ENCODE measurements at places on chromosomes 6 and 20. TPM values are rescaled to one million over a fixed set of nuclear protein-coding genes. Genes with fewer than 3 reads are reported as not detected.

- peak; percentile 62 for DNase-seq
Measured at GRCh38 chr20:6767536-6768227, at the start of gene BMP2. Gene BMP2 (plus strand): TSS chr20:6767686. CDS start chr20:6770127, 2,441 bp downstream.

DNA sequence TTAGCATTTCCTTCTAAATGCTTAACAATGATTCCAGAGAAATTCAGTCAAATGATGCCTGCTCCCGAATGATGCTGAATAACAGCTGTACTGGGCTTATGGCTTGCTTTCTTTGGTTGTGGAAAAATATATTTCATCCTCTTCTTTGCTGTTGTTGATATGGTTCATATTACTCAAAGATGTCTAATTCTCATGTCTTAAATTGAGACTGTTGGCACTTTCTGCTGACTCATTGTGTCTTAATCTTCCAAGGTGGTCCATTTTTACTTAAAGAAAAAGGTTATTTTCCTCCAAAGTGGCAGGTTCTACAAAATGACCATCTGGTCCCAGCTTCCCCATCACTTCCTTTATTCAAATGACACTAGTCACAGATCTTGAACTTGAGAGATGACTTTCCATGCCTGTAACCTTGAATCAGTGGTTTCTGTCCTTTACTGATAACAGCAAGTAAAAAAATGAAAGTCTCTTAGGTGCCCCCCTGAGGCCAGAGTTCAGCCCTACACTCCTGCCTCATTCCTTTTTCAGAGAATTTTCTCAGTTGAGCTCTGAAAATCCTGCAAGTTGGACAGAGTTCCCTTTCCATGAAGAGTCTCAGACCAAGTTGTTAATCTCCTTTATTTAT lies 6.9 kb downstream of the SNAP25 start:
- no peak for DNase-seq

- DNase-seq, result no peak
Measured at GRCh38 chr20:258269-258858, 840 bp downstream of the DEFB132 start.

DNA sequence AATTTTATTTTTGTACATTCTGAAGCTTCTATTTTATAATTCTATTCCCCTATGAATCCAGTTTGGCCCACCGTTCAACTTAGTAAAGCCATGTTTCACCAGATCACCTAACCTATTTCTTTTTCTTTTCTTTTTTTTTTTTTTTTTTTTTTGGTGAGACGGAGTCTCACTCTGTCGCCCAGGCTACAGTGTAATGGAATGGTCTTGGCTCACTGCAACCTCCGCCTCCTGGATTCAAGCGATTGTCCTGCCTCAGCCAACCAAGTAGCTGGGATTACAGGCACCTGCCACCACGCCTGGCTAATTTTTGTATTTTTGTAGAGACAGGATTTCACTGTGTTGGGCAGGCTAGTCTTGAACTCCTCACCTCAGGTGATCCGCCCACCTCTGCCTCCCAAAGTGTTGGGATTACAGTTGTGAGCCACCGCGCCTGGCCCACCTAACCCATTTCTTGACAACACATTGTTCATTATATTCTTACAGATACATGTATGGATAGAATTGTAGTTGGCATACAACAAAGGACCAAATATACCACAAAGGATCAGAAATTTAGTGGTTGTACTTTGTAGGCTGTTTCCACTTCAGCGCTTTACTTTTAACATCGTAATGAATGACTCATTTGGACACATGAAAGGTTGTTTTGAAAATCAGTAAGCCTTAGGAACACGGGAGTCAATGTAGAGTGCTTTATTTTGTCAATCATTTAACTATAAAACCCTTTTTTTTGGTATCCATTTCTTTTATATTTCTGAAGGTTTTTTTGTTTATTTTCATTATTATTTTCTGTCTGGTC lies 63.2 kb downstream of the GJA1 start:
- no peak for DNase-seq

The OPRL1 gene
- total RNA-seq, result 0.82 TPM

DNA sequence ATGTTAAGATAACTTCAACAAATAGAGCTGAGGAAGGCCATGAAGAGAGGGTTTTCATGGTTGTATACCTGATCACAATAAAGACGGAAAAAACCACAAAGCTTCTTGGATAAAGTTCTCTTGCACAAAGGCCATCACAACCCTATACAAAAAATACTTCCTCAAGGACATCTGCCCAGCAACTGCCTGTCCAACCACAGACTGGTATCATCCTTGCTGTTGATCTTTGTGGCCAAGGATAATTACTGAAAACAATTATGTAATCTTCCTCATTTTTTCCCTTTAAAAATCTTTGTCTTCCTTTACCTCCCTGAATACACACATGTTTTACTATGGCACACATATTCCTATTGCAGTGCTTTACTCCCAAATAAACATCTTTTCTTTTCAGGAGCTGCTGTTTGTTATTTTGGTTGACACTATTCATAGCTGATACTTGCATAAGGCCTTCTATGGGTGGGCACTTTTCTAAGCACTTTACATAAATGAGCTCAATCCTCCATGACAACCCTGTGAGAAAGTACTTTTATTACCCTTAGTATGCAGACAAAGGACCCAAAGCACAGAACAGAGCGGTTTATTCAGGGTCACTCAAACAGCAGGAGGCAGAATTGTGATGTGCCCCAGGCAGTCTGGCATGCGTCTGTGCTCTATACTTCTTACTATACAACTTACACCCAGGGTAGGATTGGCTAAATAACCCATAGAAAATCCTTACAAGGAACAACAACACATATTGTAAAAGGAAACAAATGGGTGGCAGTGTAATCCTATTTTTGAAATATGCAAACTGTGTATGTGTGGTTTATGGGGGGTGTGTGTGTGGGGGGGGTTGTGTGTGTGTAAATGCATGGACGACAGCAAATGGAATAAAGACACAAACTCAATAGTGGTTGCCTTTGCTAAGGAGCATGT lies 35.1 kb downstream of the SNRNP48 start:
- no peak for DNase-seq

DNA sequence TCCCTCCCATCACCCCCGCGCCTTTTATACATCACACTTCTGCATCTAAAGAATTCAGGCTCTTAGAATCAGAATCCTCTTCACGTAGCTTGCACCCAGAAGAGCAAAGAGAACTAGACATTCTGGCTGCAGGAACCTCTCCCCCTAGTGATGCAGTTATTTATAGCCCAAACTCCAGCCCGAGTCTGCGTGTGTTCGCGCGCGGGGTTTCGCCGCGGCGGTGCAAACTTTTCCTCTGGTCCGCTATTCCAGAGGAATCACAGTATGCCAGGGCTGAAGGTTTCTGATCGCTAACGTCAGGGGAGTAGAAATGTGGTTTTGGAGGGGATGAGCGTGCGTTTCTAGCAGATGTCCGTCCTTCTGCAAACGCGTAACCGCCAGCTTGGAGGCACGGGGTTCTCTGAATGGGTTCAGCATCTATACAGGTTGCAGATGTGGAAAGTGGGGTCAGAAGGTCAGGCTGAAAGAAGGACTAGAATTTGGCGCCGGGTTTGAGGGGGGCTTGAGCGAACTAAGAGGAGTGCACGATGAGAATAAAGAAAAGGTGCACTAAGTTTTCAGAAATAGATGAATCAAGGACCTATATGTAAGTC lies 1.8 kb downstream of the EPHA7 start:
- DNase-seq, result peak; percentile 60
